Stimulated activated CD8-positive, alpha-beta memory T cell treated with anti-CD3 and anti-CD28 coated beads, Interleukin-15, amount 100 ng/mL, for 24 hours (primary cell): ENCODE measurements at places on chromosomes 5 and 9.

- DNase-seq: no peak
Measured at GRCh38 chr5:37490120-37490810, 111.1 kb downstream of the WDR70 start.

DNA sequence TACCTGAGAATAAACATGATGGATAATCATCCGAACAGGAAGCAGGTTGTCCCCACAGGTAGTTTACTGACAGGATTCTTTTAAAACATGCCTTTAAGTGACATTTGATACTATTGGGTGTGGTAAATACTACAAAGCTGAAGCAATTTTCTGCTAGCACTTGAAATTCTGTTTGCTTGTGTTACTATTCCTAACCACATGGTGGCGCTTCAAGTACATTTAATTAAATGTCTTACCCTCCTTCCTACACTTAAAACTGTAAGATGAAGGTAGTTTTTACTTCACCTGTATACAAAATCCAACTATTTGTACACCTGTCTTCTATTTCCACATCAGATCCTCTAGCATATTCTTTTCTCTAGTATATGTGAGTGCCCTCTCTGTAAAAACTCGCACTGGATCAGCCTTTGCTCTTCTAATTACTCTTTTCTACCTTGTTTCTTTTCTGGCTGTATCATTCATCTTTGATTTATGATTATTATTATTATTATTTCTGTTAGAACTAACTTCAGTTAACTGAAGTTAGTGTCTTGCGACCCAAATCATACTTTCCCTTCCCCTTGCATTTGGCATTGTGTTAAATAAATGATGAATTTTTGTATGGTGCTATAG, 18.4 kb downstream of the SLC25A46 start:
- DNase-seq: no peak

GRCh38 chr9:71647094-71647591, 121.2 kb downstream of the CEMIP2 start:
- no peak for DNase-seq

DNA sequence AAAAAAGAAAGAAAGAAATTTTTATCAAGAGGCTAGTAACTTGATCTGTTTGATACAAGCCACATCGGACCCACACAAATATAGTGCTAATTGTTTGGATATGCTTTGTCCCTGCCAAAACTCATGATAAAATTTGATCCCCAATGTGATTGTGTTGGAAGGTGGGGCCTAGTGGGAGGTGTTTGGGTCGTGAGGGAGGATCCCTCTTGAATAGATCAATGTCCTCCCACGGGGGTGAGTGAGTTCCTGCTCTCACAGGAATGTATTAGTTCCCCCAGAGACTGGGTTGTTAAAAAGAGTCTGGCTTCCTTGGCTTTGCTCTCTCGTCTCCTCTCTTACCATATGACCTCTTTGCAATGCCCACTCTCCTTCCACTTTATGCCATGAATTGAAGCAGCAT, 80.6 kb upstream of the CPLX2 start:
- no peak for DNase-seq

DNA sequence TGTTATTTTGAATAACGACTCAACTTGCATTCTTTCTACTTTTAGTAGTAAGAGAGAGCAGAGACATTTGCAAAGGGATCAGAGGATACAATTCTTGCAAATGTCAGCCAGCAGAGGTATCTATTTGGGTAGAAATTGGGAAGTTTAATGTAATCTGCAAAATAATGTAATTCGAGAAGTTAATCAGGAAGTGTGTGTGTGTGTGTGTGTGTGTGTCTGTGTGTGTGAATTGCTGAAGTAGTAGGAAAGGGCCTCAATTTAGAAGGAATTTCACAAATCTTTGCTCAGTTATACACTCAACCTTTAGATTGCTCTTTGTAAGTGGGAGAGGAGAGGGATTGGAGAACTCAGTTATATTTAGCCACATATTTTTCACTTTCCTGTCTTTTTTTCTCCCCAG, 11.0 kb upstream of the IFNA1 start:
- DNase-seq: no peak

GRCh38 chr5:132489871-132490483, 596 bp downstream of the IRF1 start:
- no peak for DNase-seq

DNA sequence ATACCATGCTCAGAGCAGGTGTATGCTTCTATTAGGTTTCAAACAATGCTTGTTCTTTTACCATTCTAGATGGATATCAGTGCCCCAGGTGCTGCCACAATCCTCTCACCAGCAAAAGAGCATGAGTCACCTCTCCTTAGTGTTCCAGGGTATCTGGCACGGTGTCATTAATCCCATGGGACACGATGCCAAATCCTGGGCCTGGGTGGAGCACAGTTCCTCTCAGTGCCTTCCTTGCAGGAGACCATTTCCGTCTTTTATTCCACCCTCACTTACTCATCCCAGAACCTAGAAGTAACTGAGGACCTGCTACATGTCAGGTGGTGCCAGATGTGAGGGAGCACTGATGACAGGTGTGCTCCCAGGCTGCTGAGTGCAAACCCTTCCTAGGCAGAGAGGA, 1.3 kb upstream of the OR13J1 start:
- DNase-seq: no peak

GRCh38 chr5:54281960-54282692, 28.2 kb downstream of the ARL15 start:
- DNase-seq: no peak

DNA sequence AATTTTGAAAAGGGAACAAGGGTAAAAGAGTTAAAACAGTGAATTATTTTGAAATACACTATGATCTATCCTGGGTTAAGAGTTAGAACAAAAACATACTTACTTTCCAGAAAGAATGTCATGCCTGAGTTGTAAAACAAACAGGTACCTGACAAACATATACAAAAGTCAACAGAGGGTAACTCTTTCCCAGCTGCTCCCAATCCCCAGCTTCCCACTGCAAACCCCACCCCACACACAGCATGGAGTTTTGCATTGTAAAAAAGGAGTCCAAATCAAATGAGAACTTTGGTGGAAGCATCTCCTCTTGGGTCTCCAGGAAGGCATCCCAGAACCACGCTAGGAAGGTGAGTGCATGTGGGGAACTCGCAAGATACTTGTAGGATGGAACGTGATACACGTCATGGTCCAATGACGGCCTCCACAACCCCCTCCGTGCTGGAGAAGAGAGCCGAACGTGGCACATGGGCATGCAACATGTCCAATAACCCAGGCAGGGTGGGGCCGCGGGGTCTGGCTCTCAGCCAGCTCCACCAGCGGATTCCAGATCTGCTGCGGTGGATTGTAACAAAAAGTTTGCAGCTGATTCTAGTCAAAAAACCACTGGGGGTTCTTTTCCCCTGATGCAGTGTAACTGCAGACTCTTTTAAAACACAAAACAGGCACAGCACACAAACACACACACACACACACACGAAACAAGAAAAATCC, 55.8 kb downstream of the EPB41L4B start:
- DNase-seq: no peak

GRCh38 chr5:176732736-176733405, 77.5 kb upstream of the UNC5A start:
- DNase-seq: no peak

- no peak for DNase-seq
Measured at GRCh38 chr5:90480699-90481098, 6.0 kb downstream of the POLR3G start.

DNA sequence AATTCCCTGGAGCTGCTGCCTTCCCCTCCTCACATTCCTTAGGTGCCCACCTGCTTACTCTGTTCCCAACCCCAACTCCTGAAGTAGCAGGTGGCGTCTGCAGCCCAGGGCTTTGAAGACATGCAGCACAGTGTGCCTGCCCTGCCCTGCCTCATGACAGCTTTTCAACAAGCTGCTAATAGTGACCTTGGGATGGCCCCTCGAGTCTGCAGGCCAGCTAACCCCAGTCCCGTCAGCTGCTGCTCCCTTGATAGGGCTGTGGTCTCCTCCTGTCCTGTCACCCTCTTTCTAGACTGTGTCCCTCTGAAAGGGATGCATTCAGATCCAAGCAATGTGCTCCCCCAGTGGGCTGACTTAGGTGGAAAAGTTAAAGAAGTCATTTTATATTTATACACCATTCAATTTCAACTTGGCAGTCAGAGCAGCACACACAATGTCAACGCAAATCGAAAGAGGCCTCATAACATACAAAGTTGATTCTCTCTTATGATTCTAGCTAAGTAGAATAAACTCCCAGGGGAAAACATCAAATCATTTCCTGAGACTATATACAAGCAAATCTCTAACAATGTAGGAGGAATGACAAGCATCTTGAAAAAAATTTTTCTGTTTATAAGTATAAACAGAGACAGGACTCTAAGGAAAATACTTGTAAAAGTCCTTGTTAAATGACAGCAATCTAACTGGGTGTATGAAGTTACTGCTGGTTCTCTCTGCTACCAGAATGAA, 37.9 kb downstream of the ADRB2 start:
- DNase-seq: no peak

DNA sequence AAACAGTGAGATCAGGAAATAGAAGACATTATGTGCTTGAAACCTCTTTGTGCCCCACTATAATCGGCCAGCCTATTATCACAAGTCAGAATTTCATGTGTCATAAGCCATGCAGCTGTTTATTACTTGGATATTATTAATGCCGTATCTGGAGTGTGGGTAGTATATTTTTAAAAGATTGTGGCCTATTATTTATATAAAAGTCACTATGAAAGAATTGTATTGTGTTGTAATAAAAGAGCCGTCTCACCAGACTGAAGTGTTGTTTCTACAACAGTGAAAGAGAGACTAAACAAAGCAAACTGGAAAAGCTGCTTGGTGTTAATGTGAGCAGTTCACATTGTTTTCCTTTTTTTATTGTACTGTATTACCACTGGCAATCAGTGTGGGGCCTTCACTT, 449.1 kb downstream of the PSAT1 start:
- DNase-seq: no peak

GRCh38 chr9:13444245-13445102, 165.0 kb upstream of the MPDZ start:
- no peak for DNase-seq

GRCh38 chr5:168097876-168098653, 193.4 kb upstream of the WWC1 start:
- DNase-seq: no peak

DNA sequence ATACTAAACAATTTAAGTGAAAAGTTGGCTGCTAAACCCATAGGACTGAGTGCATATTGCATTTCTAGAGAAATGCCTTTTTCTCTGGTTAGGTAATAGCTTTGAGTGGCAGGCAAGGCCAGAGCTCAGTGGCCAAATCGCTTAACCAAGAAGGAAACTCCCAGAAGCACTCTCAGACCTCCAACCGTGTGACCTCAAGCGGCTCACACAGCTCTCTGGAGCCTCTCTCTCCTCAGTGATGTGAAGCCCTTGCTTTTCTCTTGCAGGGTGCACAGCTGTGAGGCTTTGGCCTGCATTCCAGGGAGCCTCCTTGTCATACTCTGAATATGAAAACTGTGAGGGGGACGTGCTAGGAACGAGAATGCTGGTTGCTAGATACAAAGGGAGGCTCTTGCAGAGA, 106.7 kb downstream of the INSYN2B start:
- no peak for DNase-seq

DNA sequence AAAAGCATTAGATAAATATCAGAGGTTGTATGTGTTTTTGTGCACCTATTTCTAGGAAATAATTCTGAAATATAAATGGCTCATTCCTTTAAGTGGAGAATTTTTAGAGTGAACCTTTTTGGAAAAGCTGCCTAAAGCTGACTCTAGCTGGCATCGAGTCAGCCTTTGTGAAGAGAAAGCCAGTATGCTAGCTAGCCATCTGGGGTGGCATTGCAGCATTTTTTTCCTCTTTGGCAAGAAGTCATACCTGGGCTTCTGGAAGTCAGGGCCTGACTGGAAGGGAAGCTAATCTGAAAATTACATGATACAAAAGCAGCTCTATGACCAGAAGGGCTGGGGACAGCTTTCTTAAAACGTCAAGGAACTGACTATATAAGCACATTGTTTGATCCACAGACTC, 19.7 kb downstream of the ANP32B start:
- DNase-seq: no peak

- no peak for DNase-seq
Measured at GRCh38 chr5:126341906-126342630, 81.1 kb upstream of the GRAMD2B start.

DNA sequence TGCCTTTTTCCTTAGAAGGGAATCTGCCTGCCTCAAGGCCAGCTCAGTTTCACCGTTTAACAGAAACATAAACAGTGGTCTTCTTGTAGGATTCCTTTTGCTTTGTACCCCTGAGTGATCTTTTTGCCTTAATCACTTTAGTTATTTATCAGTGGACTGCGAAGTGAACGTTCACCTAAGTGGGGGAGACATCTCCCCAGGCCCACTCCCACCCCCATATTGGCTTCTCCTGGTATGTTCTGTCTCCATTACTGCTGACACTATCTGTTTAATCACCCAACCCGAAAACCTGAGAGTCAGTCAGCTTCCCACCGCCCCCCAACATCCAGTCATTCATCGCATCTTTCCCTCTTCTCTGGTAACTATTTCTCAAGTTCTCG, 1.4 kb downstream of the SKP2 start:
- DNase-seq: no peak

GRCh38 chr5:55096182-55096581, 6.3 kb upstream of the GZMA start:
- DNase-seq: no peak

DNA sequence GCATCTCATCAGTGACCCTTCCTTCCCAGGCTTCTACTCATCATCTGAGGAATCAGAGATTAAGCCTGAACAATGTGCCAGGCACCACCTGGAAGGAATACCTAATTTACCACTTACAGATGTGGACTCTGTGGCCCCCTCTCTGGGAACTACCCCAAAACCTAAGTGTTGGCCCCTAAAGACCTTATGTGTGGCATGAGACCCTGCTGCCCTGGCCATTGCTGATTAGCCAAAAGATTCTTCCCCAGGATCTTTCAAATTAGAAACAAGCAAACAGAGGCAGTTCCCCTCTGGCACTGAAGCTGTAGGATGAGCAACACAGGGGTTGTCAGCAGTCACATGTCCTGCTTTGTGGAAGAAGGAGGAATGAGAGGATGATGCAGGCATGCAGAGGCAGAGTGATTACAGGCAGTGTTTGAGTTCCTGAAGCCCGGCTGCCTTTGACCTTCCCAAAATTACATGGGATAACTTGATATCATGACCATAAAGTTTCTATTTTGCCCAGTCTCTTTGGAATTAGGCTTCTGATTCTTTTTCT, 10.6 kb downstream of the SPINK4 start:
- no peak for DNase-seq

GRCh38 chr5:60207040-60207439, 313.5 kb upstream of the PDE4D start:
- DNase-seq: no peak

- no peak for DNase-seq
Measured at GRCh38 chr9:135067096-135067710, 20.3 kb upstream of the OLFM1 start.

DNA sequence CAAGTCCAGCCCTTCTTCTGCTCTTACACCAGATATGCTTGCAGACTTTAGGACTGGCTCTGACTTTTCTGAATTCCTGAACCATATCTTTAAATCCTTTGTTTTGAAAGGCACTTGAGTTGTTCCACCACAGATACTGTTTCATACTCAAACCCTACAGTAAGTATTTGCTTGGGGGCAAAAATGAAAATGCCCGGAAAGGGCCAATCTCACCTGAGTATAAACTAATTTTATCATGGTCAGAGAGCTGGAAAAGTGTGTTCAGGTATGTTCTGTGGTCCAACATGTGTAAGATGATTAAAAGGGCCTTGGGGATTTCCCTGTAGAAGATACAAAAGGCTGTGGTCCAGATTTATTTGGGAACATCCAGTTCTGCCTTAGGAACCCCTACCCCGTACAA, 225.2 kb downstream of the MAN2A1 start:
- no peak for DNase-seq

- DNase-seq: no peak
Measured at GRCh38 chr5:176528761-176529115, 8.5 kb downstream of the RNF44 start.
